ENCODE measurements at places on chromosomes 1 and 21.

- no peak for DNase-seq
These were observed 75.8 kb upstream of the BCAR3 start for GRCh38 chr1:93757256-93758036.

DNA sequence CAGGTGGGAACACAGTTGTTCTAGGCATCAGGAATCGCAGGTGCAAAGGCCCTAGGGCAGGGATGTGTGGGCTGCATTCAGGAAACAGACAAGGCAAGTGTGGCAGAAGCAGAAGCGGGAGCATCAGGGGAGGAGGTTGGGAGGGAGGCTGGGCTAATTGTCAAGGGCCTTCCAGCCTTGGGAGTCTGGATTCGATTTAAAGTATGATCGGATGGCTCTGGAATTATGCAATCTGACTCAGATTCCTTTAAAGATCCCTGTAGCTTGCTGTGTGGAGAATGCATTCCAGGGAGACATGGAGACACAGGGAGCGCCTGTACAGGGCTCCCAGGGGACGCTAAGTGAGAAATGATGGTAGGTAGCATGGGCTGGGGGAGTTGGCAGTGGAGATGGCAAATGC is 86.5 kb downstream of the LACTBL1 start:
- no peak for DNase-seq

- DNase-seq, result no peak
These were observed 63.4 kb upstream of the PPP2R5A start for GRCh38 chr1:212221801-212222200.

GRCh38 chr1:169487561-169487960 is 1.8 kb upstream of the SLC19A2 start:
- no peak for DNase-seq

DNA sequence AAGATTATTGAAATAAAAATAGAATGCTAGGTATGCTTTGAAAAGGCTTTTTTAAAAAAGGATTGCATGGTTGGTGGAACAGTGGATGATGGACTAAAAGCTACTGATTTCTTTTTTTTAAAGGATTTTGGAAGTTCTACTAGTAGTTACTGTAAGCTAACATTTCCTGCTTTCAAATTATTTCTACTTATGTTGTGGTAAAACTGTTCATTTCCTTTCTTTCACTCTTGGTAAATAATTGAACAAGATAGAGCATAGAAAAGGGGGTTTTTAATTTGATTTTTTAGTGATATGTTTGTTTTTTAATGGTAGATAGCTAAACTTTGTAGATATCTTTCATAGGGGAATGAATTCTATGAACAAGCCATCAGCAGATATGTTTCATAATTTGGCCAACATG is 104.4 kb downstream of the OLFML2B start:
- DNase-seq, result no peak

Measured in mesothelial cell of epicardium (in vitro differentiated cells).